Prostate gland (tissue), 2 donors: ENCODE measurements at places on chromosomes 4 and X.

DNA sequence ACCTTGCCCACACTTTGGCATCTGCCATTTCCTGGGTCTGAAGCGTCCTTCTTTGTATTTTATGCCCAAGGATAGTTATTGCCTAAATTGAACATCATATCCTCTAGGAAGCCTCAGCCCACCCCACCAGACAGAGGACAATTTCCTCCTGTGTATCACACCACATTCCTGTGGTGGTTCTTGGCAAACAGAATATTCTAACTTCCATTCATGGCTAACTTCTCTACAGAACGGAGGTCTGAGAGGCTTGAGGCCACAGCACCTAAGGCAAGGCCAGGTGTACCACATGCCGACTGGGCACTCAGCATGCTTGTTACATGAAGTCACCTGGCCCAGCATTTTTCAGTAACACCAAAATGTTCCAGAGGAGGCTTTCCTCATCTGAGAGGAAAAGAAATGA, 42.4 kb downstream of the CD99L2 start:
- H3K27ac ChIP-seq, result no peak overlapping the region
- H3K36me3 ChIP-seq, result no peaks in the 10 kb centered on the region
- no peaks in the 10 kb centered on the region for H3K4me1 ChIP-seq
- DNase-seq, result no peak
- H3K27me3 ChIP-seq, result no peaks in the 10 kb centered on the region
- no peak overlapping the region for H3K4me3 ChIP-seq

DNA sequence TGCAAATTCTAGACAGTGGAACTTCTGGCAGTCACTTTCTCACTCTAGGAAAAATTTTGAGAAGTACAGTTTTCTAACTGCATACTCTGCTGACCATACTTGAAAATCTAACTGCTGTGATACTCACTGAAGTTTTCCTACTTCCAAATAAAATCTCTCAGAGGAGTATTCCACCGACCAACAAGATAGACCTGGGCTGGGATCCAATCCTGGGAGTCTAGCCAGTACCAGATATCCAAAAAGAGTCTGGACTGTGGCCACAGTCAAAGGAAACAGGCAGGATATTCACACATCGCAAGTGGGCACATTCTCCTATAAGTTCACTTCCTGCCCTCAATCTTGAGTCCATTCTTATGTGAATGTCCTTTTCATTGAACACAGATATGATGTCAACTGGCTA, 1138.7 kb upstream of the PCDH7 start:
- no peaks in the 10 kb centered on the region for H3K27me3 ChIP-seq
- H3K27ac ChIP-seq, result no peak overlapping the region
- no peak for DNase-seq
- no peaks in the 10 kb centered on the region for H3K36me3 ChIP-seq
- H3K4me1 ChIP-seq, result no peaks in the 10 kb centered on the region

DNA sequence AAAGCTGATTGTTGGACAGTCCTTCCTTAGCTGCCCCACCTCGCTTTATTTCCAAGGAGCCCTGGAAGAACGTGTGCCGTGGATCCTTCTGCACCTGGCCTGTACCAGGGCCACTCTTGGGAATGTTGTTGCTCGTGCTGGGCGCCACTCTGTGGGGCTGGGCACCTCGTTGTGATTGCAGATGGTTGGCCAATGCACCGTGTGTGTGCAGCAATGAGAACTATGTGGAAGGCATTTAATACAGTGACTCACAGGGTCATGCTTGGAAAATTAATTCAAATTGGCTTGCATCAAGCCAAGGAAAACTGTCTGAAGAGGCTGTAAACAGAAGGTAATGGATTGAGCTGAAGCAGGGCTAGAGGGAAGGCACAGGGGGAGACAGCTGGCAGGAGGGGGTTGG, 37.0 kb upstream of the CD99L2 start:
- no peak overlapping the region for H3K27ac ChIP-seq
- no peaks in the 10 kb centered on the region for H3K4me1 ChIP-seq
- H3K27me3 ChIP-seq, result no peaks in the 10 kb centered on the region
- no peaks in the 10 kb centered on the region for H3K36me3 ChIP-seq
- H3K4me3 ChIP-seq, result no peak overlapping the region
- DNase-seq, result no peak

DNA sequence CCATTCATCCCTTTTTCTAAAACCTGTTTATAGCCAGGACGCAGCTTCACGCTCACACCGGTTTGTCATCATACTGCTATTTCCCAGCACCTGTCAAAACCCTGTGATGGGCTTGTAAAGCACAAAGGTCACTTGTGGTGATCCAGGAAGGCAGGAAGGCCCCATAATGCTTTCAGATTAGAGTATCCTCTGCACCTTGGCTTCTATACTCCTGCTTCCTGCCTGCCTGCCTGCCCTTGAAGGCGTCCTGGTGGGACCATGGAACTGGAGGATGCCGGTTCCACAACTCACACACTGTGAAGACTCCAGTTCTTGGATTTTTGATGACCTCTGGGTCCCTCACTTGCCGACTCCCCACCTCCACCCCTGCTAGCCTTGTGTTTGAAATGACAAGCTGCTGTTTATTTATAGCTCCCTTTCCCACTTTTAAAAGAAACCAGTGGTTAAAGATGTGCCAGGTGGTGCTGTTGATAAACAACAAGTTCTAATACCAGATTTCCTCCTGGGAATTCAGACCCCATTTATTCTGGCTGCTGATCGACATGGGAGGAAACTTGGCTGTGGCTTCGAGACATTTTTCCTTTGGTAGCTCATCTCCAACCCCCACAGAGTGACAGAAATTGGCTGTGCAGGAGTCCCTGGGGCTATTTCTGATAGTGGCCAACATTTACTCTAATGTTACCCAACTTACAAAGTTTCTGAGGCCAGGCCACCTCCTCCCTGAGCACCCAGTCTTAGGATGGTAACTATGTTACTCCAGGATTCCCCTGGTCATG, 211.5 kb downstream of the KDR start:
- no peaks in the 10 kb centered on the region for H3K36me3 ChIP-seq
- H3K4me1 ChIP-seq, result no peaks in the 10 kb centered on the region
- no peak overlapping the region for H3K27ac ChIP-seq
- H3K27me3 ChIP-seq, result no peaks in the 10 kb centered on the region
- no peak for DNase-seq

DNA sequence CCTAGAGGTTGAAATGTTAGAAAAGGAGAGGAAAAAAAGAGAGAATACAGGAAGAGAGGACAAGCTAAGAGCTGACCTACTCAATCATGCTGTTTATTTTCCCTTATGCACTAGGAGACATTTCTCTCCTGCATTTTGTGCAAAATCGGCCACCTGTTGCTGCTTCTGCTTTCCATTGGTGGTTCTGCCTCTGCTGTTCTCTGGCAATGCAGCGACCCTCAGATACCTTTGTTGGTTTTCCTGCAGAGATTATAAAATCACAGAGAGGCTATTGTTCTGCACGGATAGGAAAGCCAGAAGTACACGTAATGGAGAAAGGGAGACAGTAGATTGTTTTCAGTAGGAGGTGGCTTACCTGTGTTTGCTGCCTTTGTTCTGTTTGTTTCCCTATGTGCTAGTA, 108.9 kb downstream of the UNC5C start:
- no peaks in the 10 kb centered on the region for H3K27me3 ChIP-seq
- H3K27ac ChIP-seq, result no peak overlapping the region
- DNase-seq, result no peak
- no peaks in the 10 kb centered on the region for H3K36me3 ChIP-seq

DNA sequence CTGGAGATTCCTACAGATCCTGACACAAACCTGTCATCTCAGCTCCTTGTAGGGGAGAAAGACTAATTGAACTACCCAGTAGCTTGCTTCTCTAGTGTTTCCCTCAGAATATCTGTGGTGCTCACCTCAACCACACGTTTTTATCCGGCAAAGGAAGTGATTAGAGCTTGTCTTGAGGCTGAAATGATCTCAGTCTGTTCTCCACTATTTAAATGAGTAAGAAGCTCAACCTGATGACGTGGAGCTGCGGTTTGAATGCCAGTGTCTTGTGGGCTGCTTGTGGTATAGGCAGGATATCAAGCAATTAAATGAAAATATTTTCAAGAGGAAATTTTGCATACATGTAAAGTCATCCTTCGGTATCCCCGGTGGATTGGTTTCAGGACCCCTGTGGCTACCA, 270.2 kb downstream of the TLL1 start:
- no peaks in the 10 kb centered on the region for H3K27me3 ChIP-seq
- no peaks in the 10 kb centered on the region for H3K36me3 ChIP-seq
- H3K4me3 ChIP-seq, result no peak overlapping the region
- no peak for DNase-seq
- H3K27ac ChIP-seq, result no peak overlapping the region

DNA sequence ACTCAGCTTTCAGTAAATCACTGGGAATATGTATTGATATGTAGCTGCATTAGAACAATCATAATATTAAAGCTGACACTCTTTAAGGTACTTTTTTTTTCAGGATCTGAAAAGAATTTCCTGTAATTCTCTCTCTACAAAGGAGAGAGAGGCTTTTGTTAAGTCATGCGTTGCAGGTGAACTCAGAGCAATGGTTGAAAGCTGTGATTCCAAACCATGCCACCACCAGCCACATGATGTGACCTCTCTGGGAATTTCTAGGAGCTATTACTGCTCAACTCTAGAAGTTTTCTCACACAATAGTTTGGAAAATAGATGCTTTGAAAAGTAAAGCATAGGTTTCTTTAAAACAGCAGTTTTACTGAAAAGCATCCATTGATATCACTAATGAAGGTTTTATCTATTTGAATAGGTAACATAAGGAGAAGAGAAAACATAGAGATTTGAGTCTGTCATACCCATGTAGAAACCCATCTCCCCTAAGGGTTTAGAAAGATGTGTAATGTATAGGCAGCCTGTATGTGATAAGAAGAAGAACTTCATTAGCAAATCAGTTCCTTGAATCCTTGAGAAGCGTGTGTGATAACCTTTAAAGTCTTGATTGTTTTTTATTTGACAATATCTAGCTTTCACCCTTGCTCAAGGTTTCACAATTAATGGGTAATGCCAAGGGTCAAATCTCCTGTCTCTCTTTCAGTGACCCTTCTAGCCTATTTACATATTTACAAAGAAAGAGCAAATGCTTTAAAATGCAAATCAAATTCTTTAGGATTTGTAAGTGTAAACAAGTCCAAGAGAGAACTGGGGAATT, 161.0 kb upstream of the ANKRD50 start:
- DNase-seq, result no peak
- H3K27me3 ChIP-seq, result no peaks in the 10 kb centered on the region
- no peak overlapping the region for H3K4me3 ChIP-seq
- no peaks in the 10 kb centered on the region for H3K36me3 ChIP-seq

- no peaks in the 10 kb centered on the region for H3K36me3 ChIP-seq
- H3K4me3 ChIP-seq, result no peak overlapping the region
- no peaks in the 10 kb centered on the region for H3K4me1 ChIP-seq
- H3K27me3 ChIP-seq, result no peaks in the 10 kb centered on the region
- H3K27ac ChIP-seq, result no peak overlapping the region
These were observed 19.5 kb upstream of the NFXL1 start for GRCh38 chr4:47933840-47934239.

GRCh38 chr4:77220828-77221613, 64.0 kb downstream of the CCNG2 start:
- no peaks in the 10 kb centered on the region for H3K4me1 ChIP-seq
- H3K27ac ChIP-seq, result no peak overlapping the region
- no peak for DNase-seq
- no peaks in the 10 kb centered on the region for H3K36me3 ChIP-seq
- no peaks in the 10 kb centered on the region for H3K27me3 ChIP-seq
- no peak overlapping the region for H3K4me3 ChIP-seq

- peaks cover 4% of the 10 kb centered on the region for H3K4me1 ChIP-seq
- H3K27ac ChIP-seq, result peak overlapping the region; percentile 27
- H3K4me3 ChIP-seq, result no peak overlapping the region
- DNase-seq, result peak; percentile 17
- no peaks in the 10 kb centered on the region for H3K27me3 ChIP-seq
- H3K36me3 ChIP-seq, result no peaks in the 10 kb centered on the region
These were observed 6.2 kb upstream of the IQSEC2 start for GRCh38 chrX:53287493-53288138.

- DNase-seq, result no peak
- H3K27ac ChIP-seq, result no peak overlapping the region
- H3K4me3 ChIP-seq, result no peak overlapping the region
- no peaks in the 10 kb centered on the region for H3K36me3 ChIP-seq
These were observed 111.0 kb upstream of the PITX2 start for GRCh38 chr4:110733901-110734300.

DNA sequence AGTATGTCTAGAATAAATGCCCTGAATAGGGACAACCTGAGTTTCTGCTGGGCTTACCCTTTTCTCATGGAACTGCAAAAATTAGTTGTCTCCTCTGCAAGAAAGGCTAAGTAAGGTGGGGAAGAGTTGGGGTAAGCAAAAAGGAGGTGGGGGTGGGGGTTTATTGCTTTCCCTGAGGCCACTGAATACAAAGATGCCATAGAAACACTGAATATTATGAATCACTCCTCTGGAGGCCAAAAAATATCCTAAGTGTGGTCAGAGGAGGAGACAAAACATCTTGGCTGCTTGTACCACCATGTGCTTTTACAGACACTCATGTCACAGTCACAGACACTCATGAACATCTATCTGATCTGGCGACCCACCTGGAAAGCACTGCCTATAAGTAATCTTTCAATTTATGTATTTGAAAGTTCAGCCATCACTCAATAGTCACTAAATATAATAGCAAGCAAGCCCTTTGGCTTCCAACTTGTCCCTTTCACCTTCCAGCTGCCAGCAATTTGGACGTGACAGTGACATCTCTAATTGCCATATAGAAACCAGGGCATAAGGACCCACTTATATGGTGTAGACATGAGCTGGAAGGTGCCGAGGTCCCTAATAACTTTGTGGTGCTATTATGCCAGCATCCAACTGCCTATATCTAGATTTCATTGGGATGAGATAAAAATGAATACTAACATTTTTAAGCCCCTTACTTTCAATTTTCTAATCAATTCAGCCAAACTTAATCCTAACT, 122.7 kb upstream of the CBR4 start:
- H3K27me3 ChIP-seq, result no peaks in the 10 kb centered on the region
- peaks cover 2% of the 10 kb centered on the region for H3K4me1 ChIP-seq
- DNase-seq, result no peak
- H3K27ac ChIP-seq, result no peak overlapping the region

DNA sequence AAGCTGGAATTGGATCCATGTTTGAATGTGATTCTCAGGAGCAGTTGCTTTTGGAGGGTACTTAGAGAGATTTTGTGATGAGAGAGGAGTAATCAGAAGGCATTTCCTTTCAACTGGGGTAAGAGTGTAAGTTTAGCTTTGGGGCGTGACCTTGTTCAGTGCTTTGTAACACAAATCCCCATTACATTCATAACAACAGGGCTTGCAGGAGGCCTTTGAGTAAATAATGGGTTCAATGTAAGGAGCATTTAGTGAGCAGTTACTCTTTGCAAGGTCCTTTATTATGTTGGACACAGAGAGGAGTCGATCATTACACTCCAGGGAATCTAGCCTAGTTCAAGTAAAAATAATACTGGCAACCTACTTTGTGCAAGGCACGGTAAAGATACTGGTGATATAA, 74.0 kb upstream of the AFF2 start:
- no peak overlapping the region for H3K4me3 ChIP-seq
- H3K27me3 ChIP-seq, result no peaks in the 10 kb centered on the region
- H3K27ac ChIP-seq, result no peak overlapping the region
- H3K36me3 ChIP-seq, result no peaks in the 10 kb centered on the region
- no peak for DNase-seq
- H3K4me1 ChIP-seq, result no peaks in the 10 kb centered on the region

- no peaks in the 10 kb centered on the region for H3K27me3 ChIP-seq
- no peaks in the 10 kb centered on the region for H3K36me3 ChIP-seq
- H3K27ac ChIP-seq, result no peak overlapping the region
- no peaks in the 10 kb centered on the region for H3K4me1 ChIP-seq
- H3K4me3 ChIP-seq, result no peak overlapping the region
- DNase-seq, result no peak
These were observed 33.8 kb downstream of the DGKK start for GRCh38 chrX:50436797-50437196.
